ENCODE measurements at places on chromosomes 7 and 10. TPM values are rescaled to one million over a fixed set of nuclear protein-coding genes. Genes with fewer than 3 reads are reported as not detected.

The SPDYE6 gene
- total RNA-seq = not detected

The CTAGE6 gene
- 0.23 TPM for total RNA-seq

The FAM131B gene
- 0.98 TPM for total RNA-seq

The AGFG2 gene
- 1.2 TPM for total RNA-seq

The EPHB6 gene
- total RNA-seq = 9.9 TPM

The NAT16 gene
- total RNA-seq = not detected

The LRRC18 gene
- total RNA-seq = not detected

The LRRN3 gene
- total RNA-seq = 0.47 TPM

The CHST12 gene
- total RNA-seq = 6.0 TPM

The FAM221A gene
- 3.0 TPM for total RNA-seq

The AOC1 gene
- not detected for total RNA-seq

The CPN1 gene
- not detected for total RNA-seq

The PKD2L1 gene
- not detected for total RNA-seq

The CALML5 gene
- total RNA-seq = not detected

The STEAP2 gene
- total RNA-seq = 2.6 TPM

The BICC1 gene
- 102 TPM for total RNA-seq

The SVOPL gene
- not detected for total RNA-seq

The EPHA1 gene
- not detected for total RNA-seq

The ATAD1 gene
- 20.8 TPM for total RNA-seq

The MDH2 gene
- total RNA-seq = 61.3 TPM

The SDK1 gene
- total RNA-seq = under 0.01 TPM

The LEP gene
- total RNA-seq = 0.94 TPM

The GPR85 gene
- total RNA-seq = 0.60 TPM

The HSPA12A gene
- 15.7 TPM for total RNA-seq

The PRLHR gene
- not detected for total RNA-seq

The GIMAP1 gene
- not detected for total RNA-seq

The CUEDC2 gene
- 50.2 TPM for total RNA-seq

The EMX2 gene
- 0.08 TPM for total RNA-seq
